Cardiac septum (tissue), 1 donor: ENCODE measurements at places on chromosomes 4 and X.

DNA sequence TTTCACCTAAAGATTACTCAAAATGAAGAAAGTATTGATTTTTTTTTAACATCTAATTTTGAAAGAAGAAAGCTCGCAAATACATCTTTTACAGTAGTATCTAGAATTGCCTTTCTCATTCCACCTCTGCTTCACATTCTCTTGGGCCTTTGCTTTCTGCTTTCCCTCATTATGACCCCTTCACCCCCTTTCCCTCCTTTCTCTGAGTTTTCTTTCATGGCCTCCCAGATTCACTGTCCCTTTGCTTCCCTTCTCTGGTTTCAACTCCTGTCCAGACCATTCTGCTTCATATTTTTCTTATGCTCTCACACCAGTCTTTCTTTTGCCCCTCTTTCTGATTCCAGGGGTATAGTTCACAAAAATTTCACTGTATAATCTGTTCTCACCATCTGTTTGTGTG is 29.0 kb downstream of the ADH5 start:
- DNase-seq: no peak

- no peak for DNase-seq
Observed at GRCh38 chrX:21863241-21863640, 7.5 kb downstream of the YY2 start.

- DNase-seq: no peak
Observed at GRCh38 chr4:22978656-22979055, 285.9 kb downstream of the GBA3 start.

- no peak for DNase-seq
Observed at GRCh38 chr4:109290918-109291317, 11.5 kb downstream of the COL25A1 start.

DNA sequence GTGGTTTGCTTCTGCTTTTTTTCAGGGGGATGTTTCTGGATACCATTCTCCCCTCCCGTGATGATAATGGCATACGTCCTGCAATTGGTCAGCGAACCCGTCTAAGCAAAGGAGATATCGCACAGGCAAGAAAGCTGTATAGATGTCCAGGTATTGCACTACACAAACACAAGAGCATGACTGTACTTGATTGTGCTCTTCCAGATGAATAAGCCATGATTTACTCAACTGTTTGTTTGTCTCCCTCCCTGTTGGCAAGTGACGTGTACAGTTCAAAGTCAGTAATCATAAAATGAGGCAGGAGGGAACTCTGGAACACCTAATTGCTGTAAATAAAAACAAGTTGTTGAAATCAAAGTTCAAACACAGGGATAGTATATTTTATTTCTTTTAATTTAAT is 141.4 kb downstream of the TLL1 start:
- DNase-seq: no peak

- DNase-seq: no peak
Observed at GRCh38 chr4:54800831-54801530, 143.2 kb downstream of the KIT start.

DNA sequence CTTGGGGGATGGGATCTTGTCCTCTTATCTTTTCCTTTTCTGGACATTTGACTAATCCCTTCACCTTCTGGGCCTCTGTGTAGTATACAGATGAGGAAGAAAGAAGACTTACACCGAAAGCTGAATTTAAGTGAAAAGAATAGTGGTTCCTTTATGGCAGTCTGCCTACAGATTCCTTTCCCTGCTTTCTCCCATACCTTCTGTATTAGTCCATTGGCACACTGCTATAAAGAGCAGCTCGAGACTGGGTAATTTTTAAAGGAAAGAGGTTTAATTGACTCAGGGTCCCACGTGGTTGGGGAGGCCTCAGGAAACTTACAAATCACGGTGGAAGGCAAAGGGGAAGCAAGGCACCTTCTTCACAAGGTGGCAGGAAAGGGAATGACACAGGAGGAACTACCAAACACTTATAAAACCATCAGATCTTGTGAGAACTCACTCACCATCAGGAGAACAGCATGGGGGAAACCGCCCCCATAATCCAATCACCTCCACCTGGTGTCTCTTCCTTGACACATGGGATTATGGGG is 34.0 kb upstream of the CD38 start:
- no peak for DNase-seq

DNA sequence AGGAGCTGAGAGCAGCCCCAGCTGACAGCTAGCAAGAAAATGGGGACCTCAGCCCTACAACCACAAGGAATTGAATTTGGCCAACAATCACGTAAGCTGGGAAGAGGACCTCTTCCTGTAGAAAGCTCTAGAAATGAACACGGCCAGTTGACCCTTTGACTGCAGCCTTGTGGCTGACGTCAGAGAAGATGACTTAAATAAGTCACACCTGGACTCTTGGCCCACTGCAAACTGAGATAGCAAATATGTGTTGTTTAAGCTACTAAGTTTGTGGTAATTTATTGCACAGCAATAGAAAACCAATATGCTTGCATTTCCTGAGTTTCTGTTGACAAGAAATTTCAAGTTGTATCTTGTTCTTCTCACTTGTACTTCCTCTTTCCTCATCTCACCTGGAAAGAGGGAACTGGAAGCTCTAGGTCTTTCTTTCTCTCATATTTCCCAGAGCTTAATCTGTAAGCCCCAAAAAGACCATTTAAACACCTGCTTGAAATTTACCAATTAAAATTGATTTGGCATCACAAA is 18.8 kb downstream of the PRKG2 start:
- no peak for DNase-seq

DNA sequence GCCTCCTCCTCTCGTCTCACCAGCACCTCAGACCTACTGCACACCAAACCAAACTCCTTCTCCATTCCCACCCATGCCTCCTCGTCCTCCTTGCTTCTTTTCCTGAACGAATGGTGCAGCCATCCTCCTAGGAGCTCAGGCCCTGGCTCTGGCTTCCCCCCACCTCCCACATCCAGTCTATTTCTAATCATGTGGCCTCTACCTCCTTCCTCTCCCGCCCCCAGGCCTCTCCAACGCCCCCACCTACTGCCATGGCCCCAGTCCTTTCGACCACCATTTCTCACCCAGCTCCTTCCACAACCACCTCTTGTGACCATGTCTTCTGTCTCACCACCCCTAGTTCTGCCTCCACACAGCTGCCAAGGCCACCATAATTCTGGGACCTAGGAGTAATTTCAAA is 127.1 kb downstream of the PJA1 start:
- no peak for DNase-seq

- no peak for DNase-seq
Observed at GRCh38 chrX:130869239-130869638, 33.8 kb downstream of the ENOX2 start.

- no peak for DNase-seq
Observed at GRCh38 chr4:167955006-167955405, 137.3 kb upstream of the ANXA10 start.
